Renal cortex interstitium (tissue), 15 donors: ENCODE measurements at places on chromosomes 2 and 18. TPM values are rescaled to one million over a fixed set of nuclear protein-coding genes. Genes with fewer than 3 reads are reported as not detected.

The RAB31 gene
- polyA plus RNA-seq = 30.7 TPM

The ONECUT2 gene
- polyA plus RNA-seq = 0.12 TPM

The PROM2 gene
- 26.4 TPM for polyA plus RNA-seq

The ALK gene
- 0.17 TPM for polyA plus RNA-seq

The FMNL2 gene
- polyA plus RNA-seq = 118 TPM

The CREG2 gene
- polyA plus RNA-seq = 1.7 TPM

The PLB1 gene
- polyA plus RNA-seq = 1.4 TPM

GRCh38 chr2:113118263-113118657, 9.1 kb upstream of the IL1RN start:
- no peak for DNase-seq

DNA sequence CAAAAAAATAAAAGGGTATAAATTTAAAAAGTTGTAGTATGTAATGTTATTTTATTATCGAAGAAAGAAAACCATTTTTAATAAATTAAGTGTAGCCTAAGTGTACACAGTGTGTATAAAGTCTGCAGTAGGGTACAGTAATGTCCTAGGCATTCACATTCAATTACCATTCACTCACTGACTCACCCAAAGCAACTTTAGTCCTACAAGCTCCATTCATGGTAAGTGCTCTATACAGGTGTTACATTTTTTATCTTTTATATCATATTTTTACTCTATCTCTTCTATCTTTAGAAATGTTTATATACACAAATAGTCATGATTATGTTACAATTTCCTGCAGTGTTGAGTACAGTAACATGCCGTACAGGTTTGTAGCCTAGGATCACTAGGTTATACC, 59.5 kb downstream of the RABL2A start:
- DNase-seq = no peak

- no peak for DNase-seq
Observed at GRCh38 chr2:55130849-55131248, 80.6 kb upstream of the RTN4 start.

- no peak for DNase-seq
Observed at GRCh38 chr2:88022669-88022921, 6.2 kb upstream of the RNU2-63P start.

DNA sequence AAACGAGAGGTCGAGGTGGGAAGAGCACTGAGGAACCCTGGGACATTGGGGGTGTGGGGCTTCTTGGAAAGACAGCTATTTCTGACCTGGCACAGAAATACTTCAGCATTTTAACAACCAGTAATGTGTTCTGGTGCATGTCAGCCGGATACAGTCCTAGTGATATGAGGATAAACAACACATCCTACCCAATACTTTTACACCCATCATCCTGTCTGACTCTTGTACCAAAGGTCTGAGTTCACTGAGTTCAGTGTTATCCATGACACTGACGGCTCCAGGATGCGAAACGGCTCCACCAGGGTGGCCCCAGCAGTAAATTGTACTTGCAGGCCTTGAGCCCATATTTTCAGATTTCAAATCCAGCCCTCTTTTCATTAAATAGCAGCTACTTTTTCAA, 65.9 kb upstream of the SH3BP4 start:
- no peak for DNase-seq

GRCh38 chr2:106184857-106185256, 9.2 kb downstream of the UXS1 start:
- no peak for DNase-seq

DNA sequence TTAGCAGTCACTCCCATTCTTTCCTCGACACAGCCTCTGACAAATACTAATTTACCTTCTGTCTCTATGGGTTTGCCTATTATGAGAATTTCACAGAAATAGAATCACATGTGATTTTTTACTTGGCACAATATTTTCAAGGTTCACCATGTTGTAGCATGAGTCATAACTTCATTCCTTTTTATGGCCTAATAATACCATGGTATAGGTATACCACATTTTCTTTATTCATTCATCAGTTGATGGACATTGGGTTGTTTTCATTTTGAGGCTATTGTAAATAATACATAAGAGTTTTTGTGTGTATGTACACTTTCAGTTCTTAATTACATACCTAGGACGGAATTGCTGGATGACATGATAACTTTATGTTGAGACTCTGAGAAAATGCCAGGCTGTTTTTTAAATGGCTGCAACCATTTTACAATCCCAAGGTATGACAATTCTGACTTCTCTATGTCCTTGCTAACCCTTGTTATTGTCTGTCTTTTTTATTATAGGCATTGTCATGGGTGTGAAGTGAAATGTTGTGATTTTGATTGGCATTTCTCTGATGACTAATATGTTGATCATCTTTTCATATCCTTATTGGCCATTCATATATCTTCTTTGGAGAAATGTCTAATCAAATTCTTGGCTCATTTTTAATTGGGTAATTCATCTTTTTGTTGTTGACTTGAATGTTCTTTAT, 87.9 kb downstream of the IRS1 start:
- DNase-seq = no peak

DNA sequence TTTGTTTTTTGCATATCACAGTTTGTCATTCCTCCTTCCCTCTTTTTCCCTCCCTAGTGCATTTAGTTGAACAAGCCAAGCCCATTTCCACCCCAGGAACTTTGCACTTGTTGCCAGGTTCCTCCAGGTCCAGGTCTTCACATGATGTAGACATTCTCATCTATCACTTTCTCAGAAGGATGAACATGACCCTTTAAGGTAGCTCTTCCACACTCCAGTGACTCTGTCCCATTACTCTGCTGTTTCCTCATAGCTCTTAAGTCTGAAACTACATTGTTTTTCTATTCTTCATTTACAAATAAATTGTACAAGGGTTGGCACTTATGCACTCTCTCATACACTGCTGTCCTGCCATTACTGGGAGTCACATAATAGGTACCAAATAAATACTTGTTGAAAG, 6.1 kb downstream of the KYNU start:
- DNase-seq = no peak

DNA sequence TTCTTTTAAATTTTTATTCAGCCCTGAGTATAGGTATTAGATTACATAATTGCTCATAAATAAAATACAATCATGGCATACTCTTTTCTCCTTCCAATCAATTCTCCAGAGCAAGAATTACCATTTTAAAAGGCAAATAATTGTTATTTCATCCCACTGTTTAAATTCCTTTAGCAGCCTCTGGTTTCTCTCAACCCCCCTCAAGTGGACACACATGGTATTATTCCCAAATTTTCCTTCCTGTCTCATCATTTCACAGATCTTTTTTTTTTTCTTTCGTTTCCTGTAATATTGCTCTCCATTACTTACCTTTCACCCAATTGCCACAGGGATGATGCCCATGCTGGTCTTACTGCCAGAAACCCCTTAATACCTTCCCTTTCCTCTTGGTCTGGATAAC, 385.2 kb downstream of the RIT2 start:
- no peak for DNase-seq

GRCh38 chr2:119711352-119711751, 32.4 kb downstream of the TMEM177 start:
- no peak for DNase-seq

GRCh38 chr2:235027558-235028214, 75.9 kb downstream of the SH3BP4 start:
- DNase-seq = no peak

DNA sequence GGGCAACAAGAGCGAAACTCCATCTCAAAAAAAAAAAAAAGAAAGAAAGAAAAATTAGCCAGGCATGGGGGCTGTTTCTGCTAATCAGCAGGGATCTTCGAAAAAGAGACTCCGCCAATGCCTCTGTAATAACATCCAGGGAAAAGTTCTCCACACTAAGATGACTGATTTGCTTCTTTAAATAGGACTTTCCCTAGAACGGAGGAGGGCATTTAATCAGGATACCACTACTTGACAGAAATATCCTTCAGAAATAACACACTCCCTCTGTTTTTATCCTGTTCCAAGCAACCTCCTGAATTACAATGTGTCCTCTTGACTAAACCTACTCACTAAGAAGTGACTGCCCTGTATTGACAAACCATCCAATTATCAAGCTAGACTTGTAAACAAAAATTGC, 21.7 kb downstream of the REV1 start:
- DNase-seq = no peak

GRCh38 chr18:3885209-3885792, 435.3 kb downstream of the TGIF1 start:
- no peak for DNase-seq

GRCh38 chr2:4020649-4021048, 317.3 kb downstream of the DCDC2C start:
- DNase-seq = no peak

- DNase-seq = no peak
Observed at GRCh38 chr2:64514008-64514407, 10.1 kb upstream of the AFTPH start.

DNA sequence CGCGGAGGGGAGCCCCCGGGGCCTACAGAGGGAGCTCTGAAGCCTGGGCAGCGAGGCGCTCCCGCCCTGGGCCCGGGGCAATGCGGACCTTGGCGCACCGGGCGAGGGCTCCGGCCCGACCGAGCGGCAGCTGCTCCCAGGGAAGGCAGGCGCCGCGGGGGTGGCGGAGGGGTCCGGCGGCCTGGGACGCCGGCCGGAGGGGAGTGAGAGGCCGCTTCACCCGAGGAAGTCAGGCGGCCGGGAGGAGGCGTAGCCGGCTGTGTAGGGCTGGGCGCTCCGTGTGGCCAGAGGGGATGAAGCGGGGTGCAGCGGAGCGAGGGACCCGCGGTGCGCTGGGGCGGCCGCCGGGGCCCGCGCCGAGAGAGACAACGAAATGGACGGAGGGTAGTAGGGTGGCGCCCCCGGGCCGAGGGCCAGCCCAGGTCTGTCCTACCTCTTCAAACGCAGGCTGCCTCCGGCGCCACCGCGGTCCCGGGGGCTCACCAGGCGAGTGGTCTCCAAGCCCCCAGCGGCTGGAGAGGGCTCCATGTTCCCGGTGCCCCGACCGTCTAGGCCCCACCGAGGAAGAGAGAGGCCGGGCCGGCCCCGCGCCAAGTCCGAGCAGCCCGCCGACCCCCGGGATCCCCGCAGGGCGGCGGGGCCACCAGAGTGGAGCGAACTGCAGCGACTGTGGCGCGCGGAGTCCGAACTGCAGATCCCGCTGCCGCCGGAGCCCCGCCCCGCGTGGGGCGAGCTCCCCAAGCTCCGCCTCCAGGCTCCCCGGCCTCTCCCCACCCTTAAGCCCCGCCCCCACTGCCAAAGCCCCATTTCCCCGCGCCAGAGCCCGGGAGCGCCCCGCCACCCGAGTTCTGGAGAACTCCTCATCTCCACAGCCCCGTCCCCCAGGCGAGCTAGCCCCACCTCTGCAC, at the start of gene SLC30A3:
SLC30A3 (minus strand) TSS at position 669 of the 908 bp plus-strand sequence; CDS start at position 528, 141 bp downstream.
- DNase-seq = no peak
